ENCODE measurements at places on chromosomes 2 and 18. TPM values are rescaled to one million over a fixed set of nuclear protein-coding genes. Genes with fewer than 3 reads are reported as not detected.

GRCh38 chr2:55357927-55358326 is 61.7 kb downstream of the CCDC88A start:
- DNase-seq = no peak

GRCh38 chr18:61854578-61855448 is 38.0 kb downstream of the RNF152 start:
- DNase-seq = no peak

Gene TRAF3IP1
- 13.5 TPM for total RNA-seq

GRCh38 chr18:57640749-57641148 is 19.1 kb upstream of the NARS1 start:
- DNase-seq = no peak

DNA sequence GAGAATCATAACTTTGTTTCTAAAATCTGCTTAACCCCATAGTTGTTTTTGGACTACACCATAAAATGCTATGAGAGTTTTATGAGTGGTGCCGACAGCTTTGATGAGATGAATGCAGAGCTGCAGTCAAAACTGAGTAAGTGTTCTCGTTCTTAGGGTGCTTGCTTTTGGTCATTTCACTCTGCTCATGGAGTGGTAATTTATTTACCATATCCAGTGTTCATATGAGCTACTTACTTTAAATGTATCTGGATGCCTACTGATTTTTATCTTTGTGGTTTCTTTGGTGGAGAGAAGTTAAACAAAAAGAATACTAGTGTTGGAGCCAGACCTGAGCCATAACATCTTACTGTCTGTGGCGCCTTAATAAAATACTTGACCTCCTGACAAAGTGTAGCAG is 16.4 kb downstream of the NDC80 start:
- no peak for DNase-seq

Gene FAM110C
- 8.6 TPM for total RNA-seq
